Activated naive CD8-positive, alpha-beta T cell treated with anti-CD3 and anti-CD28 coated beads, Interleukin-2, amount 10 ng/mL, durations not matched to agents 7 days and 5 days (primary cell): ENCODE measurements at places on chromosomes 6 and 20.

DNA sequence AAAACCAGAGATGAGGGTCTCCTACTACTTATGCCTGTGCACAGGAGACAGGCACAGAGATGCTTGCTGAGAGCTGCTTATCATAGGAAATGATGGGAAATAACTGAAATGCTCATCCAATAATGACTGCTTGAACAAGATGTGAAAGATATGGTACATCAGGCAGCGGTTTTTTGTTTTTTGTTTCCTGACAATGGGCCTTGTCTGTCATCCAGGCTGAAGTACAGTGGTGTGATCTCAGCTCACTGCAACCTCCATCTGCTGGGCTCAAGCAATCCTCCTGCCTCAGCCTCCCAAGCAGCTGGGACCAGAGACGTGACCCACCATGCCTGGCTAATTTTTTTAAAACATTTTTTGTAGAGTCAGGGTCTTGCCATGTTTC lies 1.2 kb upstream of the RIPOR3 start:
- H3K27me3 ChIP-seq: peaks cover 48% of the 10 kb centered on the region
- DNase-seq: no peak
- H3K27ac ChIP-seq: no peak overlapping the region
- H3K4me1 ChIP-seq: peaks cover 5% of the 10 kb centered on the region
- no peaks in the 10 kb centered on the region for H3K36me3 ChIP-seq

GRCh38 chr20:63401384-63402110 lies 40.4 kb upstream of the CHRNA4 start:
- no peak for DNase-seq
- H3K27ac ChIP-seq: no peak overlapping the region
- H3K36me3 ChIP-seq: no peaks in the 10 kb centered on the region
- H3K4me1 ChIP-seq: no peaks in the 10 kb centered on the region
- no peaks in the 10 kb centered on the region for H3K27me3 ChIP-seq

DNA sequence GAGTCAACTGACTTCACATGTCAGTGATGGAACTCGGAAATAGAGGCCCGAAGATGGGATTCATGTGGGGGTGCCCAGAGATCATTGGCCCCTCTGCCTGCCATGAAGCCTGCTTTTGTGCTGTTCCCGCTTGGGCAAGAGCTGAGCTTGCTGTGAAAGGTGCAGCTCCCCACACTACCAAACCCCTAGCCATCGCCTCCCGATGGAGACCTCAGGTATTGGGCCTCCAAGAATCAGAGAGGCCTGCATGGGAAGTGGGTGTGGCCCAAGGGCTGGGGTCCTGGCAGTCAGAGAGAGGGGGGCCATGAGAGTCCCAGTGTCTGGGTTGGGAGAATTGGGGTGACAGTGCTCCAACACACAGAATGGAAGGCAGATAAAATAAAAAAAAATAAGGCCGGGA lies 160.9 kb downstream of the SOD2 start:
- H3K4me1 ChIP-seq: peaks cover 2% of the 10 kb centered on the region
- H3K4me3 ChIP-seq: no peak overlapping the region
- DNase-seq: no peak

- H3K36me3 ChIP-seq: no peaks in the 10 kb centered on the region
- H3K27me3 ChIP-seq: no peaks in the 10 kb centered on the region
- DNase-seq: no peak
- no peak overlapping the region for H3K27ac ChIP-seq
- no peaks in the 10 kb centered on the region for H3K4me1 ChIP-seq
Observed at GRCh38 chr20:15618912-15619311, 954.3 kb downstream of the KIF16B start.

GRCh38 chr6:33367009-33367714 lies 24.5 kb upstream of the KIFC1 start:
- no peaks in the 10 kb centered on the region for H3K36me3 ChIP-seq
- no peak for DNase-seq
- no peak overlapping the region for H3K27ac ChIP-seq
- H3K4me1 ChIP-seq: peaks cover 3% of the 10 kb centered on the region

DNA sequence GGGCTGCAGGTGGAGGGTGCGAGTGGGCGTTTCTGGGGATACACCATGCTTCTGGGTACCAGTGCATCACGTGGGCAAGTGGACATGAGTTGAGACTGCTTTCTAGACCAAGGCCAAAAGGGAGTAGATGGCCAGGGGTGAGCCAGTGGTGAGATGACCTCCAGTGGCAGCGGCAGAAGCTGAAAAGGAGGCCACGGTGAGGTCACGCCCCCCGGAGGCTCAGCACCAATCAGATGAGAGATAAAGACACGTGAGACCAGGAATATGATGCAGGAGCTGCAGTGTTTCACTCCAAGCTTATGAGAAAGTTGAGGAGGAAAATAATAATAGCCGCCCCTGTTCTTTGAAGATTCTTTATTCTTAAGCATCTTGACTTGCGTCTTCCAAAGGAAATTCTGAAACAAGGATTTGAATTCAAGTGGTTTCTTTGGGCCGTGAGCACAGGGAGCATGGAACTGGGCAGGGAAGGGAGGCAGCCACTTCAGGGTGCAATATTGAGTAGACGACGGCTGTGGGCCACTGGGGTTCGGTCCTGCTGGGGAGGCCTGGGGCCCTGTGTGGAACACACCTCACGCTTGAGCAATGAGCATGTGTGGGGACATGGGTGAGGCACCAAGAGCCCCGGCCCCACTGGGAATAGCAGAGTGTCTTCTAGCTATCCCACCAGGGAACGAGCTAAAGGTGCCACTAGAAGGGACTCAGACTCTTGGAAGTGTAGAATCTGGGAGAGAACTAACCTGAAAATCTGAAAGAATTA lies 156.7 kb upstream of the LRFN2 start:
- no peak for DNase-seq
- H3K36me3 ChIP-seq: no peaks in the 10 kb centered on the region
- no peak overlapping the region for H3K4me3 ChIP-seq
- no peak overlapping the region for H3K27ac ChIP-seq
- peaks cover 4% of the 10 kb centered on the region for H3K27me3 ChIP-seq
- H3K4me1 ChIP-seq: no peaks in the 10 kb centered on the region

DNA sequence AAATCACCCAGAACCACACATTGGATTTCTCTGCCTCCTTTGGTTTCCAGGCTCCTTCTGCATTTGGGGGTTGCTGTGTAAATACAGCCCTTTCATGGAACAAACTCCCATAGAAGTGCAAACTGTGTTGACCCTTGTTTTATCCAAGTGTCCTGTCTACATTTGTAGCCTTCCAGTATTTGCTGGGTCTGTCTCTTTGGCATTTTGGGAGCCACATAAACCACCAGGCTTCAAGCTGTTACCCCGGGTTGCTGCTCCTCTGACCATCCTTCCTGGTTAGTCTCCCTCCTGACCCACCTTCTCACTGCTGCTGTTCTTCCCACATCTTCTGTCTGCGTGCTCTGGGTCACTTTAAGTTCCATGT lies 7.6 kb upstream of the MTHFD1L start:
- peaks cover 16% of the 10 kb centered on the region for H3K4me1 ChIP-seq
- no peak for DNase-seq
- no peaks in the 10 kb centered on the region for H3K36me3 ChIP-seq
- H3K27me3 ChIP-seq: peaks cover 16% of the 10 kb centered on the region
- H3K4me3 ChIP-seq: no peak overlapping the region

DNA sequence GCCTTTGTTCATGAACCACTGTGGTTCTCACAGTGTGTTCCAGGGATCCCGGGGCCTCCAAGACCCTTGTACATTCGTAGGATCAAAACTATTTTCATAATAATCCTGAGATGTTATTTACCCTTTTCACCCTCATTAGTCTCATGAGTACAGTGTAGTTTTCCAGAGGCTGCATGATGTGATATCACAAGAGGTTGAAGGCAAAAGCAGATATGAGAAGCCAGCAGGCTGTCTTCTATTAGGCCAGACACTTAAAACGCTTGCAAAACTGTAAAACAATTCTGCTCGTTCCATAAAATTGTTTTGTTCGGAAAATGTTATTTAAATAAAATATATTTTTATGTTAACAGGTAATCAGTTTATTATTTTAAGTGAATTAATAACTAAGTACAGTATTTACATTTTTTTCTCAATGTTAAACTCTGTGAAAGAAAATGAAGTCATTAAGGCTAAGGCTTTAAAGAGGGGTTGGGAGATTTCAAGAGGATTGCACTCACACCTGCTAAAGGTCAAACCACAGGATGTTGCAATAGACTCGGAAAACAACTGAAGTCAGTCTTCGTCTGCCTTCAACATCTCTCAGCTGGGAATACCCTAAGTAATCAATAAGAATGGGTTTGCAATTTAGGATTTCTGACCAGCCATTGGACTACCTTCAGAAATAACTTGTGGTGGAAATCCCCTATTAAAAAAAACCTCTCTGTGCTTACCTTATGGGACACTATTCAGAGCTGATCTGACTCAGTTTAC lies 474.2 kb downstream of the KIF16B start:
- no peak for DNase-seq
- no peak overlapping the region for H3K4me3 ChIP-seq
- H3K4me1 ChIP-seq: no peaks in the 10 kb centered on the region

DNA sequence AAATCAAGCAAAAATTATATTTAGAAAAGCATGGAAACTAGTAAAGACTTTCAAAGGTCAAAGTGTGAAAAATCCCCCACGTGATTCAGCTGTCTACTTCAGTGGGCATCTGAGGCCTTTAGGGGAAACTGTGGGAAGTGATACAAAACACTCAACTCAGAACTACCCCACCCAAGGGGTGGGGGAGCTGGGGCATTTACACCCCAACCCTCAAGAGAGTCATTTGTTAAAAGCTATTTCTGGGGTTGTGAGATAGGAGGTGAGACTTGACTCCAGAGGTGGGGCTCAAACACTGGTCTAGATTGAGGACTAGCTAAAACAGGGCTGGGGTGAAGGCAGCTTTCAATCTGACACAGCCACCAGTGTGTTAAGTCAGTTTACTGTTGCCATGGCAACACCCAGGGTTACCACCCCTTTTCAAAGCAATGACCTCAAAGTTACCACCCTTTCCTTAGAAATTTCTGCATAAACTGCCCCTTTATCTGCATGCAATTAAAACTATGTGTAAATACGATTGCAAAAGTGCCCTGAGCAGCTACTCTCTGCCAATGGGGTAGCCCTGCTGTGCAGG lies 9.9 kb upstream of the GTSF1L start:
- no peak overlapping the region for H3K27ac ChIP-seq
- peaks cover 4% of the 10 kb centered on the region for H3K36me3 ChIP-seq
- H3K27me3 ChIP-seq: no peaks in the 10 kb centered on the region

- H3K4me1 ChIP-seq: no peaks in the 10 kb centered on the region
- H3K36me3 ChIP-seq: no peaks in the 10 kb centered on the region
- peaks cover 3% of the 10 kb centered on the region for H3K27me3 ChIP-seq
- no peak overlapping the region for H3K4me3 ChIP-seq
Observed at GRCh38 chr20:4507288-4507719, 214.4 kb upstream of the PRND start.

DNA sequence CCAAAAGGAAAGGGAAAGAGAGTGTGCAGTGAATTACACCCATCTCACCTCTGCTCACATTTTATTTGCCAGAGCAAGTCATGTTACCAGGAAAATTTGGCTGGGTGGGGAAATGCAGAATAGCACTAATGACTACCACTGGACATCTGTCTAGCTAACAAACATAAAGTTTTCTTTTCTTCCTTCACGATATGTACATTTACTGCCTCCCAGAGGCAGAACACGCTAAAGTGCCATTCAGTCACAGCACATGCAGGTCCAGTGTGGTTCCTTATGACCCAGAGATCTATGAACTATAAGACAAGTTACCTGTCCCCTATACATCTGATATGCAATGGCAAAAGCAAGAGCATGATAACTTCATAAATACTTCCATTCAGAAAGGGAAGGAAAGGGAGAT lies 194.1 kb downstream of the OGFRL1 start:
- H3K27me3 ChIP-seq: peaks cover 4% of the 10 kb centered on the region
- no peak overlapping the region for H3K27ac ChIP-seq
- no peak for DNase-seq
- no peak overlapping the region for H3K4me3 ChIP-seq

- no peaks in the 10 kb centered on the region for H3K4me1 ChIP-seq
- H3K27me3 ChIP-seq: peaks cover 35% of the 10 kb centered on the region
- H3K4me3 ChIP-seq: no peak overlapping the region
- H3K36me3 ChIP-seq: no peaks in the 10 kb centered on the region
- no peak for DNase-seq
Observed at GRCh38 chr20:4546786-4547185, 174.9 kb upstream of the PRND start.

DNA sequence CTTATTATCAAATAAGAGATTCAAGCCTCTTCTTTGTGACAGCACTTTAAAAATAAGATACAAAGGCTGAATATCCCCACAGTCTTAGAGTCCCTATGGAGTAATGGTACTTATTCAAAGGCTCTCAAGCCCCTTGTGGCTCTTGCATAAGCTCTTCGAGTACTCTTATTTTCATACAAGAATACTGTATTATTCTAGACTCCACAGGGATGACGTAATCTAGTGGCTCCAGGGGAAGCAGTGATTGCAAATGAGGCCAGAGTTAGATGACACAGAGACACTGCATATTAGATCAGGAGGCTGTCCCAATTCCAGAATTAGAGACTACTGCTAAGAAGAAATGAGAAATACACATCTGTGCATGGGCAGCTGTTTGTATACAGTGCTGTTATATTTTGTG lies 1195.9 kb upstream of the MAP3K7 start:
- H3K36me3 ChIP-seq: no peaks in the 10 kb centered on the region
- no peak for DNase-seq
- H3K4me1 ChIP-seq: no peaks in the 10 kb centered on the region
- H3K27me3 ChIP-seq: no peaks in the 10 kb centered on the region

- H3K4me3 ChIP-seq: no peak overlapping the region
- H3K36me3 ChIP-seq: no peaks in the 10 kb centered on the region
- no peak for DNase-seq
Observed at GRCh38 chr20:56257604-56258003, 9.1 kb downstream of the MC3R start.

GRCh38 chr6:11922901-11923300 lies 89.2 kb upstream of the HIVEP1 start:
- no peaks in the 10 kb centered on the region for H3K27me3 ChIP-seq
- H3K27ac ChIP-seq: no peak overlapping the region
- no peak for DNase-seq
- no peaks in the 10 kb centered on the region for H3K4me1 ChIP-seq
- no peak overlapping the region for H3K4me3 ChIP-seq

DNA sequence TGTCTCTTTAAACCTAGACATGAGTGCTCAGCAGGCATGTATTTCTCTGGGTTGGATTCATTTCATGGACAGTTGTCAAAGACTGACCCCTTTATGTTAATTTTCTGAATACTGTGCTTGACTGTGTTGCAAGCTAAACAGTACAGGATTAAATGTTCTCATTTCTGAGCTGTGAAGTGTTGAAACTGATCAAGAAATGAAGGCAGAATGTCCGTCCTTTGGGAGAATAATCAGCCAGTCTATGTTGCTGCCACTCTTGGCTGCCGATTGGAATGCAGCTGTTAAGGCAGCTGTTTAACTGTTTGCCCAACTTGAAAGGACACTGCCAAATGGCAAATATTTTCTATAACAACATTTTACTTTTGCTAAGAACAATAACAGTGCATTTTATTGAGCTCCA lies 87.3 kb downstream of the CEP57L1 start:
- peaks cover 61% of the 10 kb centered on the region for H3K27me3 ChIP-seq
- no peaks in the 10 kb centered on the region for H3K4me1 ChIP-seq
- H3K36me3 ChIP-seq: no peaks in the 10 kb centered on the region
